ENCODE measurements at places on chromosomes 2 and 18.
A peak's percentile ranks its signal among the peaks of the same experiment; 100 is the strongest.

- peak; percentile 95 for DNase-seq
These were observed 107.8 kb upstream of the XPO1 start for GRCh38 chr2:61645911-61646310.

GRCh38 chr2:152646775-152647174, 70.5 kb downstream of the PRPF40A start:
- DNase-seq = peak; percentile 90

GRCh38 chr2:22290909-22291473, 1094.0 kb upstream of the KLHL29 start:
- no peak for DNase-seq

GRCh38 chr18:59038295-59039039, 101.2 kb upstream of the SEC11C start:
- DNase-seq = no peak

DNA sequence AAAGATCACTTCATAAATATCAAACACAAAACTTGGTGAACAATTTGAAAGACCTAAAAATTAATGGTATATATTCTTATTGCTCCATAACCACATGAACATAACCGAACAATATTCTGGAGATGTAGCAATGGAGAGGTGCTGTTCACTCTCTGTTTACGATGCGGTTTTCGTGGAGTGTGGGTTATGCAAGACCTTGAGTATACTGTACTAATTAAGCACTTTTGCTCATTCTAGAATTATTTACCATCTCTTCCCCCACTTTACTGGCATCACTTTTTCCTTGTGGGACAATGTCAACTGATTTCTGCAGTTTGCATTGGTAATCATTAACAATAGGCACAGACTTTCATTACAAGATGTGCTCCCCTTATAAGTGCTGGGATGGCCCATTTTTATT, 97.6 kb downstream of the RAPH1 start:
- DNase-seq = peak; percentile 35

DNA sequence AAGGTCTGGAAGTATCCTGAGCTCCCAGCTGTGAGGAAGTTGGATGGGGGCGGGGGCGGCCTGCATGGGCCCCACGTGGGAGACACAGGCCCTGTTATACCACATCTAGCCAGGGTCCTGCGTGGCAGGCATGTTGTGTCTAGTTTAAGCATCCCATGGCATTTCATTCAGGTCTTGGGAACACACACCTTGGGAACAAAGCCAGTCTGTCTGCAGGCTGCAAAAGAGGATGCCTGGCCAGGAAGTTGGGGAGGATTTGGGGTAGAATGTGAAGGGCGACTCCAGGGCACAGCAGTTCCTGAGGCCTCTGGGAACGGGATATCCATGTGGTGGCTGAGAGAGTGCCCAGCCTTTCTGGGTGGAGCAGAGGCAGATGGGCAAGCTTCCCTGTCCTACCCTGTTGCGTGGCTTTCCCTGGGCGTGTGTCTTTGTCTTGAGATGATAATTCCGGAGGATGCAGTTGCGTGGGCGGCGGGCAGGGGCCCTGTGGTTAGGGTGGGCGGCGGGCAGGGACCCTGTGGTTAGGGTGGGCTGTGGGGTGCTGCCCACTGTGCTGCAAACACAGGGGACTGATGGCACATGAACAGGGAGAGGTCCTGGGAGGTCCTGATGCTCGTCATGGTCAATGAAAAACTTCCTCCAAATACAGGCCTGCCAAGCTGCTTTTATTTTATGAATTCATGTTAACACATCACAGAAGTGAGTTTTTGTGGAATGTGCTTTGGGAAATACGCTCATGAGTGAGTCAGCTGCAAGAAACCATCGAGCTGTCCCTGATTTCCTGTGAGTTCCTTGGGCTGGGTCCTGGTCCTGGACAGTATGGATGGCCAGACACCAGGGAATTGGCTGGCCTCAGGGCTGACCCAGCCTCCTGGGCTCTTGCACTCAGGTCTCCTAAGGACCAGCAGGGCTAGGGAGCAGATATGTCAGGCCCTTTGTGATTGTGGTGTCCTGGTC, 90.0 kb upstream of the HS6ST1 start:
- DNase-seq = peak; percentile 92

DNA sequence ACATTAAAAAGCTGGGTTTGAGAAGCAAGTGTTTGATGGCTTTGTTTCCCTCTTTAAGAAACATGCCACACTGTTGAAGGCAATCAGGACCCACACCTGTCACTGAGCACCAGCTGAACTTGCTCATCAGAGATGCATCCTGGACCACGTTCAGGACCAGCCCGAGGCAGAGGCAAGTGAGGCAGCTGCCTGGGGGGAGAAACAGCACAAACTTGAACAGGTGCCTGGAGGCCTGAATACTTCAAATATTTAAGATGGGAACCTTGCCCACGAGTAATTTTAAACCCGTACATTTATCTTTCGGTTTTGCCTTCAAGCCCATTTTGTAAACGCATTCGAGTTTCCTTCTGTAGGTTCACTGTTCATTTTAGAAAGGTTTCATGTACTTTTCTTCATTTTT, 421.3 kb downstream of the NYAP2 start:
- DNase-seq = no peak

GRCh38 chr2:102704531-102704930, 57.3 kb upstream of the TMEM182 start:
- DNase-seq = no peak

DNA sequence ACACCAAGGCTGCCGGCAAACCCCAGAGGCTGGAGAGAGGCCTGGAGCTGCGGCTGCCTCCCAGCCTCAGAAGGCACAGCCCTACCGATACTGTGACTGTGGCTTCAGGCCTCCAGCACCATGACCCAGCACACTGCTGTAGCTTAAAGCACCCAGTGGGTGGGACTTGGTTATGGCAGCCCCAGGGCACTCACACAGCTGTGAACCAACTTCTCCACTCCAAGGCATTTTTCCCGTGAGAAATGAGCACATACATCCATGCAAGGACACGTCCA, 199.5 kb downstream of the NDUFA10 start:
- no peak for DNase-seq

GRCh38 chr18:59481436-59481835, 122.4 kb upstream of the LMAN1 start:
- peak; percentile 43 for DNase-seq

DNA sequence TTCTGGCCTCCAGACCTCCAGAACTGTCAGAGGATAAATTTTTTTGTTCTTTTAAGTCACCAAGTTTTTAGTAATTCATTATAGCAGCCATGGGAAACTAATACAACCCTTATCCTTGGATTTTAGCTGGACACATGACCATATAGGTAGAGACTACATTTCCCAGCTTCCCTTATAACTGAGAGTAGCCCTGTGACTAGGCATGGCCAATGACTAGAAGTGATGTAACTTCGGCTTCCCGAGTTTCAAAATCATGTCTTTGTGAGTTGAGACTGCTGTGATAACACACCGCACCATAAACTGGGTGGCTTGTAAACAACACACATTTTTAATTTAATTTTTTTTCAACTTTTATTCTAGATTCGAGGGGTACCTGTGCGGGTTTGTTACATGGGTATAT, 134.0 kb upstream of the SERTAD2 start:
- peak; percentile 53 for DNase-seq

DNA sequence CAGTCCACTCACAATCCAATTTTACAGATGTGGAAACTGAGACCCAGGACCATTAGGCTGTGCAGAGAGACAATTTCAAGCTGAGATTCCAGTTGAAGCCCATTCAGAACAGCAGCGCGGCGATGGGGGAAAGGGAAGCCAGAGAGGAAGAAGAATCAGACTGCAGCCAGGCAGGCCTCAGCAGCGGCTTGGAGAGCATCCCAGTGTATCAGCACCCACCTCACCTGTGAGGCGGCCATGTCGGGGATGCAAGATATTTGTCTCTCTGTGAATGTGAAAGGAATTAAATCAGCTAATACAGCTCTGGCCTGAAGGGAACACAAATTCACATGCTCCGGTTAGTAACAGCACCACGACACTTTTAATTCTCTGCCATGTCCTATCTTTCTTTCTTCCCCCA, 198.0 kb upstream of the SOX11 start:
- DNase-seq = no peak

DNA sequence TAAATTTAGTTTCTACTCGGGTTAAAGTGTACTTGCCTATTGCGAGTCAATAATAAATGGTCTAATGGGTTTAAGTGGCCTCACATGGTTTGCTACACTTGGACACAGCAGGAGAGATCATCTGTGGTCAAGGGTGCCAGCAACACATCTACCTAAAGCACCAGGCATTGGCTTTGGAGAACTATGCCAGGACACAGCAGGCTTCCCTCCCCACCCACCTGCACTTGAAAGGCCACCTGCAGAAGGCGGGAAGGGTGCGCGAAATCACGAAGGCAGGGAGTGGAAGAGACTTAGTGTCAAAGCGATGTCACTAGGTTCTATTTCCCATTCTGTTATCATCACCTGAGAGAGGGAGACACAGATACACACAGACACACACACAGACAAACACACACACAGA, 44.5 kb downstream of the MYT1L start:
- no peak for DNase-seq

DNA sequence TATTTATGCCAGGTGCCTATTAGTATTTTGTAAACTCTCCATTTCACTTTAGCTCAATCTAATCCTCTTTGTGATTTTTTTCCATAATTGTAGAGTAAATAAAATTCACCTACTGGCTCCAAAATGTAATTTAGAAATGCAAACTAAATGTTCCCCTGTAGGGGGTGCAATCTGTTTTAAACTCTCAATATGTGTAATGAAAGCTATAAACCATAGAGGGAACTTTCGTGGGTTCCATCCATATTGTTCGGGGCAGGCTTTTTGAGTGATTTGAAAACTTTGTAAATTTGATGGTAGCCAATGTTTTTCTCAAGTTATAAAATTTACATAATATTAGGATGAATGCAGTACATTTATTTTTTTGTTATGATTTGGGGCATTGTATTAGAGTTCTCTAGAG, 49.4 kb downstream of the TSPYL6 start:
- peak; percentile 63 for DNase-seq

DNA sequence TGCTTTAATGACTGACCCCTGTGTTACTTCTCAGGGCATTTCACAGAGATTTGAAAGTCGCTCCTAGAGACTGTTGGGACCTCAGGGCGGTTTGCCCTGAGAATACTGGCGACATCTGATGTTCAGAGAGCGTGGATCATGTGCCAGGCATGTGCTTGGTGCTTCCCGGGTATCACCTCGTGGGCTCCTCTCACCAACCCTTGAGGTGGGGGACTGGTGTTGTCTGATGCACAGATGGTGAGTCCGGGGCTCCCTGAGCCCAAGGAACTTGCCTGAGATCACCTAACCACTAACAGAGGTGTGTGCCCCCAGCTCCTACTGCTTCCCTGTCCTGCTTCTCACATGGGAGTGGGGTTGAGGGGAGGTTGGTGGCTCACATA, 16.2 kb downstream of the ATOH8 start:
- no peak for DNase-seq

GRCh38 chr2:145277922-145278321, 758.0 kb upstream of the ZEB2 start:
- peak; percentile 22 for DNase-seq

DNA sequence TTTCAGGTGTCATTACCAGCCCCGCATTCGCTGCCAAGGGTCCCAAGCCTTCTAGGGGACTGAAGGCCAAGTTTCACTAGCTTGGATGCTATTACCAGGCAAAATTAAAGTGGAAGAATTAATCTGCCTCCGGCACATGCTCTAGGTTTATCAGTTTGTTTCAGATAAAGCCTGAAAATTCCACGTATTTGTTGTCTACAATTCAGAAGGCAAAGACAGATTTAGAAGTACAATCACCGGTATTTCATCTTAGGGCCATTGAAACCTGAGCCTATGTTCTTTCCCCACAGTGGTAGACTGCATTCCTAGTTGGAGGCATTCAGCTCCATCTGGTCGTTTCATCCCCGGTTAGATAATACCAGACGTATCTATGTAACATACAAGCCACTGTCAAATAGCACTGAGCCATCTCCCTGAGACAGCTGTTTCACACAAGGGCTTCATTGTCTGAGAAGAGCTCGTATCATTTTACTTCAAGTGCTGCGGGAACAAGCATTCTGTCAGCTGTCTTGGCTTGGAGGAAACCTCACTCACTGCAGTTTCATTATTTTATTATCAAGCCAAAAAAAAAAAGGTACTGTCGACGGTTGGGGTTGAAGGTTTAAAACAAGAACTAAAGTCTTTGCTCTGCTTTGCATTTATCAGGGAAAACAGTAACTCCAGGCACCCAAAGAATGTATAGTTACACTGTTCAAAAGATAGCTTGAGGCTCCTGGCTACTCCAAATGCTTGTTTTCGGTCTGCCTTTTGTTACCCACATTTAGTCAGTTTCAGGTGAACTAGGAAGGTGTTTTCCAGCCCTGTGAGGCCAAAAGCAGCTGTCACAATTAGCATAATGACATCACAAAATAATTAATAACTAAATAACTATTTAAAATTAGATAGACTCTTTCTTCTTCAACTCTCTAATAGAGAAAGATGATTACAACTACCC, 76.7 kb downstream of the TGIF1 start:
- DNase-seq = no peak

All from fibroblast of mammary gland (primary cell).